ENCODE measurements at places on chromosomes 11 and 22.

GRCh38 chr11:66694056-66694410, 16.3 kb upstream of the RBM4B start:
- no peak for DNase-seq

DNA sequence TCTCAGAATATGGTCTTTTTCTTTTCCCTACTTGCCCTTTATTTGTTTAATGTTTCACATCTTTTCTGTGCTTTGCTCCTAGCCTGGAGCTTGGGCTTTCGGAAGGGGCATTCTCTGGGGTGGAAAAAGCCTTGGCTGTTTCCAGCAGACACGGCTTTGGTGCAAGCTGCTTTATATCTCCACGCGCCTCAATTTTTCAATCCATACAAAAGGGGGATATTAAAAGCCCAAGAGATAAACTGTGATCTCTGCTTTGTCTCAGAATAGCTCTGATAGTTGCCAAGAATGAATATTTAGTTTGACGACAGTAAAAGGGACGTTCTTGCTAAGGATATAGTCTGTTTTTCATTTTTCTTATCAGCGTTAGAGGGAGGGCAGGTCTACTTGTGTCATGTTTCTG, 194.0 kb upstream of the KIRREL3 start:
- DNase-seq = no peak

- no peak for DNase-seq
These were observed 16.5 kb upstream of the MEN1 start for GRCh38 chr11:64826578-64827450.

DNA sequence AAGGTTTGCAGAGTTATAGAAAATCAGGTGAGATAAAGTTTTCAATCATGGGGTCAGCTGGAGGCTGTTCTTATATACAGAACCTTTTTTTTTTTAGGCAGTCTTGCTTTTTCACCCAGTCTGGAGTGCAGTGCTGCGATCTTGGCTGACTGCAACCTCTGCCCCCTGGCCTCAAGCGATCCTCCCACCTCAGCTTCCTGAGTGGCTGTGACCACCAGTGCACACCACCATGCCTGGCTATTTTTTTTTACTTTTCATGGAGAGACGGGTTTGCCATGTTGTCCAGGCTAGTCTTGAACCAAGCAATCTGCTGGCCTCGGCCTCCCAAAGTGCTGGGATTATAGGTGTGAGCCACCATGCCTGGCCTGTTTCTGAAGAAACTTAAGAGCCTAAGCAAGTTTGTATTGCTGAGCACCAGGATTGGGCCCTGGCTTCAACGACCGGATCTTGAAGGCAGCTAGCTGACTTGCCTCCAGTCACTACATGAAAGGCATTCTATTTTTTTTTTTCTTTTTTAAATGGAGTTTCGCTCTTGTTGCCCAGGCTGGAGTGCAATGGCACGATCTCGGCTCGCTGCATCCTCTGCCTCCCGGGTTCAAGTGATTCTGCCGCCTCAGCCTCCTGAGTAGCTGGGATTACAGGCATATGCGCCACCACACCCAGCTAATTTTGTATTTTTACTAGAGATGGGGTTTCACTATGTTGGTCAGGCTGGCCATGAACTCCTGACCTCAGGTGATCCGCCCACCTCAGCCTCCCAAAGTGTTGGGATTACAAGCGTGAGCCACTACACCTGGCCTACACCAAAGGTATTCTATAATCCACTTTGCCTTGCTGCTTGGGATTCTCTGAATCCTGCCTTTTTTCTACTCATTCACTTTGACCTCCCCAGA, 7.6 kb downstream of the XBP1 start:
- DNase-seq = no peak

- DNase-seq = no peak
These were observed 19.0 kb downstream of the POLD3 start for GRCh38 chr11:74611369-74611861.

DNA sequence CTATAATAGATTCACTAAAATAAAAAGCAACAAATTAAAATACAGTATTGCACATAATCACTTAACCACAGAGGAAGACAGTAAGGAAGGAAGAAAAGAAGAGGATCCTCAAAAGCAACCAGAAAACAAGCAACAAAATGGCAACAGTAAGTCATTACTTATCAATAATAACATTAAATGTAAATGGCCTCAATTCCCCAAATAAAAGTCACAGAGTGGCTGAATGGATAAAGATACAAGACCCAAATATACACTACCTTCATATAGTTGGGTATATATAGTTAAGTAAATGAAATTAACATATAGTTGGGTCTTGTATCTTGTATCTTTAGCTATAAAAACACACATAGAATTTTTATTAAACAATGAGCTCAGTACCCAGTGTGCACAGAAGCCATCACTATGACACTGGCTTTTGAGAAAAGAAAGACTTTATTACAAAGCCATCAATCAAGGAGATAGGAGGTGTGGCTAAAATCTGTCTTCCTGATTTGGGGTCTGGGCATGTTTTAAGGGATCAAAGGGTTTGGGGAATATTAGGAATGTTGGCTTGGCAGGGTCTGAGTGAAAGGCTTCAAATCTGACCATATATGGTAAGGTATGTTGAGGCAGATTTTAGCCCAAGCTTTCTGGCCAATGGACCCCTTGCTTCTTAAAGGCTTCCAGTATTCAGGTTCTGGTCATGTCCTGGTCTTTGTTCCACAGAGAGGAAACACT, 13.4 kb upstream of the GLYAT start:
- no peak for DNase-seq

- DNase-seq = no peak
These were observed 89.2 kb downstream of the FDX1 start for GRCh38 chr11:110518809-110519514.
